ENCODE measurements at places on chromosomes 13 and 19.

- no peak for DNase-seq
These were observed 68.8 kb downstream of the LNX2 start for GRCh38 chr13:27551562-27551961.

- DNase-seq, result no peak
These were observed 867 bp upstream of the ZNF613 start for GRCh38 chr19:51926426-51926783.

DNA sequence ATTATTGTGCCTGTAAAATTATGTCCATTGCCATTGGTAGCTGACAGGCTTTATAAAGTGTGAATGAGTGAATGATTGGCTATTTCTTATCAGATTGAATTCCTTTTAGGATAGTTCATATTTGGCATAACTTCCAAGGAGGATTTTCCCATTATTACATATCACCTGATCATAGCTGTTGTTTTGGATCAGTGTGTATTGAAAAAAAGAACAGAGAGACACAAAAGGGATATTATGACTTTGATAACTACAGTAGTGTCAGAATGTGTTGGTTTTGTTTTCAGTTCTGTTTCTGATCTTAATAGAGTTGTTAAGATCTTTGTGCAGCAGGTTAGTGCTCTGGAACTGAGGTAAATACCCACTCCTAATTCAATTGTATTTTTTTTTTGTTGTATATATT, 103.8 kb downstream of the LRCH1 start:
- no peak for DNase-seq

GRCh38 chr13:32468502-32469142, 40.7 kb upstream of the N4BP2L1 start:
- no peak for DNase-seq

DNA sequence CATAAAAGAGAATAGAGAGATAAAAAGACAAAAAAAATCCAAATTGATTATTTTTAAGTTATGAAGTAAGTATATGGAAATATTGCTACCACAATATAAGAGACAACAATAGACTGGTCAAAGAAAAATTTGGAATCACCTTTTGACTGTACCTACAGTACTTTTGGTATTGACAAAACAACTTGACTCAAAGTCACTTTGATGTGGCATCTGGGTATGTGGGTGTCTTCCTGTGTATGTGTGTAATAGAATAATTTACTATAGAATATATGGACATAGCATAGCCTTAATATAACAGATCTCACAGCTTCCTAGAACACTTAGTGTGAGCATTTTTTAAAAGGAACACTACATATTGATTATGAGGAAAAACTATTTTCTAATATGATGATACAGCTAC, 1016.2 kb upstream of the PCDH20 start:
- DNase-seq, result no peak

DNA sequence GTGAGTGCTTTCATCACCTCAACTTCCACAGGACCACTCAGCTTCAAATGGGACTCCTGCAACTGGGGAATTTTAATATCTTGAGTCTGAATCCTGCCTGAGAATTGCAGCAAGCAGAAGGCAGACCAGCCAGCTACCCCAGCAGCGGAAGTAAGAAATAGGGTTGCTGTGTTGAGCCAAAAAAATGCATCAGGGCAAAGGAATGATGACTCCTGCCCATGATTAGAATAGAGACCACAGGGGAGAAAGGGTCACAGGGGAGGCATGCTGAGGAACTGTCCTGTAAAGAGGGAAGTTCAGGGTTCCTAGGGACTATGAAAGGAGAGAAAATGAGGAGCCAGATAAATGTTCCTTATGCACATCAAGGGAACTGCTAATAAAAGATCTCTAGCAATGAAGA, 370.2 kb downstream of the KCTD12 start:
- DNase-seq, result no peak

DNA sequence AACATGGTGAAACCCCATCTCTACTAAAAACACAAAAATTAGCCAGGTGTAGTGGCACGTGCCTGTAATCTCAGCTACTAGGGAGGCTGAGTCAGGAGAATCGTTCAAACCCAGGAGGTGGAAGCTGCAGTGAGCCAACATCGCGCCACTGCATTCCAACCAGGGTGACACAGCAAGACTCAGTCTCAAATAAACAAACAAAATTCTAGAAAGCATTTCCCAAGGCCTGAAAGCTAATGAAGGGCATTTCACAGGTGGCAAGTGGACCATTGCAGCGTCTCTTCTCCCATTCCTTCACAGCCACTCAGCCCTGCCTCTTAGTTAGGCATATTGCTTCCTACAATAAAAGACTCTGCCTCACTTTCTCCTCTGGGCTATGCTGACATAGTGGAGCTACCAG, 13.5 kb upstream of the RXFP2 start:
- DNase-seq, result no peak

DNA sequence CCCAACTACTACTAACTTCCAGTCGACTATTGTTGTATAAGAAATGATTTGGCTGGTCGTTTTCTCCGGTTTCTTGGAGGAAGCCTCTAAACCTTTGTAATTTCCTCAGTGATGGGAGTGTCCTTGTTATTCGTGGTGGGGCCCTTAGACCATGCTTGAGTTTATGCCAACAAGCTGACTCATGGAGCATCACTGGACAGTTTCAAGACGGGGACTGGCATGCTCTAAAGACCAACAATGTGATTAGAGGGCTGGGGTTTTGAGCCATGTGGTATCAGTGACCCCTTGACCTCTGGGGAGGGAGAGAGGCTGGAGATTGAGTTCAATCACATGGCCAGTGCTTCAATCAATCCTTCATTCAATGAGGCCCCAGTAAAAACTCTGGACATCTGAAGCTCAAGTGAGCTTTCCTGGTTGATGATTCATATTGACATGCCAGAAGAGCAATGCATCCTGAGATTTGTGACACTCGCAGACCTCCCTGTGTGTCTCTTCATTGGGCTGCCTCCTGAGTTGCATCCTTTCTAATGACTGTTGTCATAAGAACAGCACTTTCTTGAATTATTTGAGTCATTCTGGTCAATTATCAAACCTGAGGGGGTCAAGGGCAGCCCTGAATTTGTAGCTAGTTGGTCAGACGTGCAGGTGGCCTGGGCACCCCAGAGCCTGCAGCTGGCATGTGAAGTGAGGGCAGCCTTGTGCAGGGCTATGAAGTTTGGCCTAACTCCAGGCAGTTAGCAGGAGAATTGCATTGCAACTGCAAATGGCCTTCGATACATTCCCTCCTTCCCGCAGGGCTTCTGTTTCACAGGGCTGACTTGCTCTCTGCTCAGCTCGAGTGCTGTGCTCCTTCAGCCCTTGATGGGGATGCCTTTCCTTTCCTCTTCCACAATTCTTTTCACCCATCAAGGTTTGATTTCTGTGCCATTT, 246.5 kb downstream of the FGF9 start:
- no peak for DNase-seq

- DNase-seq, result peak; percentile 99
These were observed 10.0 kb downstream of the DPF1 start for GRCh38 chr19:38213911-38214625.

DNA sequence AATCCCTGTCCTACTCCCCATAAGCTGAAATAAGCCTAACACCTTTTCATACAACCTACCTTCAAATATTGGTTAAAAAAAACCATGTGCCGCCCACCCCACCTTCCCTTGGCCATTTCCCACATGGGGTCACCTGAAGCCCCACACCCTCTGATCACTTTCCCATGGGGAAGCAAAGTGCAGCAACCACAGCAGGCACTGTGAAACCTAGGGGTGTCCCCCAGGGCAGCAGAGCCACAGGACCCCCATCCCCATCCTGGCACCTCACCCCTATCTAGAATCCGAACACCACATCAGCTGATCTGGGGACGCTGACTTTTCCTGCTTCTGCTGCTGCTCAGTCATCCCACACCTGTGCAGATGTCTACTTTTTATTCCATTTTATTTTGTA, 19.9 kb downstream of the CEACAM21 start:
- DNase-seq, result no peak

DNA sequence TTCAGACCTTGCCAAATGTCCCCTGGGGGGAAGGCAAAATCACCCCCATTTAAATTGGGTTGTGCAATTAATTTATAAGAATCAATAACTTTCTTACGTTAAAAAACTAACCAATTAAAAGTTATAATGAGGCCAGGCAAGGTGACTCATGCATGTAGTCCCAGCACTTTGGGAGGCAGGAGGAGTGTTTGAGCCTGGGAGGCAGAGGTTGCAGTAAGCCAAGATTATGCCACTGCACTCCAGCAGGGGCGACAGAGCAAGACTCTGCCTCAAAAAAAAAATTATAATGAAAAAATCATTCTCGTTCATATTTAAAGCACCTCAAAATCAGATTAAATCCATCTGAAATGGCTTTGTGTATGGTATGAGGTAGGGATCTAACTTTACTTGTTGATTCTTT, 18.4 kb upstream of the SIGLEC14 start:
- no peak for DNase-seq

GRCh38 chr13:60028021-60028420, 135.7 kb downstream of the DIAPH3 start:
- no peak for DNase-seq

DNA sequence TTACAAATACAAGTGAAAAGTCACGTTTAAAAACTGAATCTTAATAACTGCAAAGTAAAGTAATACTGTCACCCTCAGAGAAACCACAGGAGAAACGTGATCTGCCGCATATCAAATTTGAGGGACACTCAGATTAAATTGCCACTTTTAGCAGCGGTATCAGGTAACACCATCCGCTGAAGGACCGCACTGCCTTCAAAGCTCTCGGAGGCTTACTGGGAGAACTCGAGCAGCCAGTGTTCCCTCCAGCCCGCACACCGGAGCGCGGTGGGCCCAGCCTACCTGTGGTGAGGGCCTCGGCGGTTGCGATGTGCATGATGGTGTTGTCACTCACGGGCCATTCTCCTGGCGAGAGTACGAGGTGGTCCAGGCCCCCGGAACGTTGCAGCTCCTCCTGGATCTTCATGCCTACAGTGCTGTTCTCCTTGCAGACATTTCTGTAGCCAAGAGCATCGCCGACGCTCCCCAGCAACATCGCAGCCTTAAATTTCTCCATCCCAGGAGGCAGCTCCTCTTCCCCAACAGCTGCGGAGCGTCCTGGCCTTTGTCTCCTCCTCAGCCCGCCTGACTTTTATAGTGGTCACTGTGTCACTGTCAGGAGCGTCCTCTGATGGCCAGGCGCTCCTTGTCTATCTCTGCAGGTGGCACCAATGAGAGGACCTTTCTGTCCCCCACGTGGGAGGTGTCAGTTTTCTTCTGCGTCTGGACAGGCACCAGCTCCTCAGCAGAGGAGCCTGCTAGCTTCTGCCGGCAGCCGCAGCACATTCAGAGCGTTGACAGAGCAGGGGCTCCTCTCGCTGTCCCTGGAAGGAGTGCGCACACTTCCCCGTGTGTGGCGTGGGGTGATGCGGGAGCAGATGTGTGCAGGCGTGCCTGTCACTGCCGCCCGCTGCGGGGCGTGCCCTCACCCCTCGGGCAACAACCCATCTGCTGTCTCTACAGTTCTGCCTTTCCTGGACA, at the start of gene ADPRHL1:
ADPRHL1 (minus strand) TSS at position 547 of the 960 bp plus-strand sequence; CDS start at position 496, 51 bp downstream.
- DNase-seq, result no peak

DNA sequence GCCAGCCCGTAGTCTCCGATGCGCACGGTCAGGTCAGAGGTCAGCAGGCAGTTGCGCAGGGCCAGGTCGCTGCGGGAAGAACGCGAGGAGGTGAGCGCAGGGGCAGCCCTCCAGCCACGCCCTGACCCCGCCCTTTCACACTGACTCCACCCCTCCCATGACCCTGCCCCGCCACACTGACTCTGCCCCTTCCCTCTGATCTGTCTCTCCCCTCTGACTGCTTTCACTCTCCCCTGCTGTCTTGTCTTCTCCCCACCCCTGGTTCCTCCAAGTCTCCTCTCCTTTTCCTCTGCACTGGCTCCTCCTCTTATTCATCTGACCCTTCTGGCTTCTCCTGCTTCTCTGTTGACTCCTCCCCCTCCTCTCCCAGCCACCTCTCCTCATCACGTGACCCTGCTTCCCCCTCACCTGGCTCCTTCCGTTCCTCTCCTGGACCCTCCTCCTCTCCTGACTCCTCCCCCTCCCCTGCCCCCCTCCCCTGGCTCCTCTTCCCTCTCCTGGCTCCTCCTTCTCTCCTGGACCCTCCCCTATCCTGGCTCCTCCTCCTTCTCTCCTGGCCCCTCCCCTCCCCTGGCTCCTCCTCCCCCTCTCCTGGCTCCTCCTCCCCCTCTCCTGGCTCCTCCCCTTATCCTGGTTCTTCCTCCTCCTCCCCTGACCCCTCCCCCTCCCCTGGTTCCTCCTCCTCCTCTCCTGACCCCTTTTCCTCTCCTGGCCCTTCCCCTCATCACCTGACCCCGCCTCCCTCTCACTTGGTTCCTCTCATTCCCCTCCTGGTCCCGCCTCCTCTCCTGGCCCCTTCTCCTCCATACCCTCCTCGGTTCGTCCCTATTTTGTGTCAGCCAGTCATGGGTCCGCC, 9.9 kb downstream of the LMTK3 start:
- DNase-seq, result peak; percentile 91

DNA sequence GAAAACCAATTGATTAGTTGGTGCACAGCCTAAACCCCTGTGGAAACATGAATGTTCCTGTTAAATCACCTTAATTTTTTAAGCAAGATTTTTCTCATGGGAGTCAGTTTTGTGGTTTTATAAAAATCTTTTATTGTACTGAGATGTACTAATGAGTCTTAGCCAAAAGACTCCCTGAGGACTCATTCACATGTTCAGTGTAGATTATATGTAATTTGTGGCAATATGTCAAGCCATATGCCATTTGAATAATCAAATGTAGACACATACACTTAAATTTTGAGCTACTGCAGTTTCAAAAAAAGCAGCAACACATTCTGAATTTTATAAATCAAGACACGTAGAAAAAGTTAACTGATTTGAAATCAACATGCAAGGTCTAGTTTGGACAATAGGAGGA, 395.2 kb downstream of the MYO16 start:
- DNase-seq, result no peak

- DNase-seq, result no peak
These were observed 8.1 kb downstream of the ARHGEF7 start for GRCh38 chr13:111123221-111123620.
